ENCODE measurements at places on chromosomes 2 and 18.

- no peak for DNase-seq
Observed at GRCh38 chr2:239020541-239021041, 172.7 kb downstream of the TWIST2 start.

- no peak for DNase-seq
Observed at GRCh38 chr2:28493636-28494035, 2.2 kb upstream of the PLB1 start.

GRCh38 chr18:60018618-60019462, 119.0 kb downstream of the PMAIP1 start:
- DNase-seq: no peak

GRCh38 chr2:174485788-174486562, 854 bp downstream of the GPR155 start:
- DNase-seq: peak; percentile 63

- DNase-seq: no peak
Observed at GRCh38 chr2:12352889-12353288, 363.8 kb upstream of the TRIB2 start.

GRCh38 chr18:46337271-46337670, 233.1 kb downstream of the HAUS1 start:
- no peak for DNase-seq

DNA sequence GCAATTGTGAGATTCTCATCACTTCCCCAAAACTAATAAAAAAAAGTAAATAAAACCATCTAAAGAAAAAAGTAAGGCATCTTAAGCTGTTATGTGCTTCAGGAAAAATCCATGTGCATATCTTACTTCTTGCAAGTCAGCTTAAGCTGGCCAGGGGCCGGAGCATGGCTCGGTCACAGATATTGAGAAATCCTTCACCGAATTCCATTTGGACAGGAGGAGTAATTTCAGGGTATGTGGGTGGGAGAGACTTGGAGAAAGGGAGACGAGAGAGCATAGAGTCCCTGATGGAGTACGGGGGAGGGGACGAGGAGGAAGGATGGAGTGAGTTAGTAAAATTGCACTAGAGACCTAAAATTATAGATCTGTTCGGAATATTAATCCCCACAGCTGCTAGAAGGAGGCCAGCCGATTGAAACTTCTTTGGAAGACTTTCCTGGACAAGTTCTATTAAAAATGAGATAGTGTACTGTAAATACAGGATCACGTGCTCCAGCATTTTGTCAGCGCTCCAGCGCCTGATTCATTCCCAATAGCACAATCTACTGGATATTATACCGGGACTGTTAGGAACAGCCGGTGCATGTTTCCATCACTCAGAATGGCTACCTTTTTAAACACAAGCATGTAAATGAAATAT, 438.5 kb downstream of the ZNF516 start:
- no peak for DNase-seq

DNA sequence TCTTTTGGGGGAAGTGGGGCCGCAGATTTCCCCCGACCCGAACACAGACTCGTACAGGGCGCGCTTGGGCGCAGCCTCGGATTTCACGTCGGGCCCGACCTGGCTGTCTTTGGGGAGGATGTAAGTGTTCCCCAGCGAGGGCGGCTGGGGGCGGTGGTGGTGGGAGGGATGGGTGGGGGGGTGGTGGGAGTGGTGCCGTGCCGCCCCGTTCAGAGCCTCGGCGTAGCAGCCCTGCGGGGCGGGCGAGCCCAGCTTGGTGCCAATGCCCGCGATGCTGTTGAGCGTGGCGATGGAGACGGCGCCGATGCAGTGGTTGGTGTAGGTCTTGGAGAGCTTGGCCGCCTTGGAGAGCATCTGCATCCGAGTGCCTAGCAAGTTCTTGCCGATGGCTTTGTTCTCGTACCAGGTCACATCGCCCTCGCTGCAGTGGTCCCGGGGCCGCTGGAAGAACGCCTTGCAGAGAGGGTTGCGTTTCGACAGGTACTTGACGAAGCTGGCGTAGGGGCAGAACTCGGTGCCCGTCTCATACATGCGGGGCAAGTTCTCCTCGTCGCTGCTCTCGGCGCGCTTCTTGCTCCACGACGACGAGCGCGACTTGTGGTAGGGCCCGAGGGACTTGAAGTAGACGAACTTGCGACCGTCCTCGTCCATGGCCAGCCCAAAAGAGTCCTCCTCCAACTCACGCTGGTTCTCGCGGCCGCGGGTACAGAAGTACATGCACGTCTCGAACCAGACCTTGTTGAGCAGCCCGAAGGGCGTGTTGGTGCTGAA, 1.3 kb downstream of the KCTD1 start:
- no peak for DNase-seq

DNA sequence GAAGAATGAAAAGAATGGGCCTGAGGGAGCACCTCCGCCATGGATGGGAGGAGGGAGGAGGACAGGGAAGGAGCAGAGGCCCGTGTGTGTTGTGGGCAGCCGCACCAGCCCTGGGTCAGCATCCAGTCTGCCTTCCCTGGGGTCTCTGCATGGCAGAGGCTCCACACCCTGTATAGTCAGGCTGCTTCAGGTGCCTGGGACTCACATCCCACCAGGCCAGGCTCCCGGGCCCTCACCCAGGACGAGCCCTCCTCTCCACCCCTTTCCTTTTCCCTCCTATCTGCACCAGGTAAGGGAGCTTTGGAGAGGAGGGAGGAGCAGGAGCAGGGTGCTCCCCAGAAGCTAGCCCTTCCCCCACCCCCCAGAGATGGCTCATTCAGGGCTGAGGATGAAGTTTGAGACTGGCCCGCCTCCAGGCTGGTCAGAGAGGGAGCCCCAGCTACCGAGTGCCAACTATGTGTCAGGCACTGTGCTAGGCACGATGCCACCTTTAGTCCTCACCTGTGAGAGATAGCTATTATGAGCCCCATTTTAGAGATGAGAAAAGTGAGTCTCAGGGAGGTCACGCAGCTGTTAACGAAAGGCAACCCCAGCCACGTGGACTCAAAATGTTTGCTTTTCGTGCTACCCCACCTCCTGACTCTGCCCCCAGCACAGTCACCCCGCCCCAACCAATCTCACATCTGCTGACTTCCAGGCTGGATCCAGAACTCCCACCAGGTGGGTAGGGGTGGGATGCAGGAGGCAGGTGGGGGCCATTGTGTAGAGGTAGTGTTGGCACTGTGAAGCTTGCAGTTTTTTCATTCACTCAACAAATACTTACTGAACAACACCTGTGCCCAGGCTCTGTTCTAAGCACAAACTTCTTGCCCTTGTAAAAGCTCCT, 242.1 kb downstream of the DYSF start:
- DNase-seq: no peak

DNA sequence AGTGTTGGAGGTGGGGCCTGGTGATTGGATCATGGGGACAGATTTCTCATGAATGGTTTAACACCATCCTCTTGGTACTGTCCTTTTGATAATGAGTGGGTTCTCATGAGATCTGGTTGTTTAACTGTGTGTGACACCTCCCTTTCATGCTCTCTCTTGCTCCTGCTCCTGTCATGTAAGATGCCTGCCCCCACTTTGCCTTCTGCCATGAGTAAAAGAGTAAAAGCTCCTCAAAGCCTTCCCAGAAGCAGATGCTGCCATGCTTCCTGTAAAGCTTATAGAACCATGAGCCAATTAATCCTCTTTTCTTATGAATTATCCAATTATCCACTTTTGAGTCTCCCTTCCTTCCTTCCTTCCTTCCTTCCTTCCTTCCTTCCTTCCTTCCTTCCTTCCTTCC, 317.7 kb downstream of the RDH14 start:
- DNase-seq: no peak

GRCh38 chr18:22666411-22666940, 248.8 kb upstream of the CTAGE1 start:
- DNase-seq: no peak

GRCh38 chr2:103823847-103824246, 1030.1 kb upstream of the POU3F3 start:
- DNase-seq: no peak

DNA sequence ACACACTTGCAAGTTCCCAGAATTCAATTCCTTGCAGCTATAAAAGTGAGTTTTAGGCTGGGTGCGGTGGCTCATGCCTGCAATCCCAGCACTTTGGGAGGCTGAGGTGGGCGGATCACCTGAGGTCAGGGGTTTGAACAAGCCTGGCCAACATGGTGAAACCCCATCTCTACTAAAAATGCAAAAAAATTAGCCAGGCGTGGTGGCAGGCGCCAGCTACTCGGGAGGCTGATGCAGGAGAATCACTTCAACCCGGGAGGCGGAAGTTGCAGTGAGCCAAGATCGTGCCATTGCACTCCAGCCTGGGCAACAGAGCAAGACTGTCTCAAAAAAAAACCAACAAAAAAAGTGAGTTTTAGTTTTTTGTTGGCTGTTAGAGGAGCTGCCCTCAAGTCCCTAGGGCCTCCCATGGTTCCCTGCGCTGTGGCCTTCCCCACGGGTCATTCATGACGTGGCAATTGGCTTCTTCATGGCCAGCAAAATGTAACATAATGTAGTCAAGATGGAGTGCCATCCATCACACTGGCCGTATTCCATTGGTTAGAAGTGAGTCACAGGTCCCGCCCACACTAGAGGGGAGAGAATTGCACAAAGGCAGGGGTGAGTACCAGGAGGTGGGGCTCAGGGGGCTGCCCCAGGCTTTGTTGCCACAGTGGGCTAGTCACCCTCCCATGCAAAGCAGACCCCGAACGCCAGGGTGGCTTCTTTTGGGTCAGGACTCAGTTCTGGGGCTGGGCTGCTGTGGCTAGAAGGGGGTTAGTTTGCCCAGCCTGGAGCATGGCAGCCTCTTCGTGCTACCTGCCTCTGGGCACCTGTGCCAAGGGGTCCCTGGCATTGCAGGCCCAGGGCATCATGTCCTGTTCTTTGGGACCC, 37.7 kb upstream of the INHBB start:
- no peak for DNase-seq

GRCh38 chr18:12162786-12163185, 69.1 kb downstream of the ANKRD62 start:
- DNase-seq: no peak

GRCh38 chr18:36546876-36547275, 249.4 kb downstream of the FHOD3 start:
- DNase-seq: no peak

DNA sequence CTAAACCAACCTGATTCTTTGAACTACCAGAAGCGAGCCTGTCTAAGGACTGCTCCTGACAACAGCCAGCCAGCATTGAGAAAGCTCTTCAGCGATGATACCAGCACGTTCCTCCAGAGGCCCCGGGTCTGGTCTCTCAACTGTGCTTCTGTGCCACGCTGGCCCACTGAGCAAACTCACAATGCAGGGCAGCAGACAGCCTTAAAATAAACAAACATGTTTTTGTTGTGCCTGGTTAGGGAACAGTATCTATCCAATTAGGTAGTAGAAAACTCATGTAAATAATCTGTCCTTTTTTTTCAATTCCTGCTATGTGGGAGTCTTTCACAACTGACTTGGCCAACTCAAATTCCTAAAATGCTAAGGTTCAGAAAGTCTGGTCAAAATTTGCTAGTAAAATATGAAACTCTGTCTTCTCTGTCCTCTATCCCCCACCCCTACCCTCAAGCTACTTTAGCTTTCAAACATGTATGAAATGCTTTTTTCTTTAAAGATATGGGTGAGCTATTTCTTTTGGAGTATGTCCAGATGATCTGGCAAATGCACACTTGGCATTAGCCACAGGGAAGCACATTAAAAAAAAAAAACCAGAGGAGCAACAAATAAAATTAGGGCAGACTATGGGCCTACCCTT, 21.4 kb upstream of the EML4 start:
- DNase-seq: no peak

- no peak for DNase-seq
Observed at GRCh38 chr2:175575346-175576258, 394.1 kb upstream of the ATP5MC3 start.

GRCh38 chr2:10971161-10971887, 59.6 kb downstream of the KCNF1 start:
- no peak for DNase-seq

DNA sequence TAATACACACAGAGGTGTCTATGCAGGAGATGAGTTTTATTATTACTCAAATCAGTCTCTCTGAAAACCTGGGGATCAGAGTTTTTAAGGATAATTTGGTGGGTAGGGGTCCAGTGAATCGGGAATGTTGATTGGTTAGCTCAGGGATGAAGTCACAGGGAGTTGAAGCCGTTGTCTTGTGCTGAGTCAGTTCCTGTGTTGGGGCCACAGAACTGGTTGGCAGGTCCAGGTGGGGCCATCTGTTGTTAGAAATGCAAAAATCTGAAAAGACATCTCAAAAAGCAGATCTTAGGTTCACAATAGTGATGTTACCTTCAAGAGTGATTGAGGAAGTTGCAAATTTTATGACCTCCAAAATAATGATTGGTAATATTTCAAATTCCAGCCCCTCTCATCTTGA, 86.9 kb downstream of the VSNL1 start:
- no peak for DNase-seq

DNA sequence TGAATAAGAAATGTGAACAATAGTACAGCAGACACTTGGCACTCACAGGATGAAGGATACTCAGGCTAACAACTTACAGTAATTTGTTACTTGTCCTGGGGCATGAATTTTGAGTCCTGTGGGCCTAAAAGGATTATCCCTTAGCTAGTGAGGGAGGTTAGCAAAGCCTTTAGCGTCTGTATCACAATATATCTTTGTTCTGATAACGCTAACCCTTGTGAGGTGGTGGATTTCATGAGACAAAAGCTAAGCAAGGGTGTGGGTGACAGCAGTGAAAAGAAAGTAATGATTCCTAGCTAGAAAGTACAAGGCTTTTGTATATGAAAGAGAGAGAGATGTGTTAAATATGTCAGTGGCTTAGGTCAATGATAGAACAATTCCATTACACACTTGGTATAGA, 46.8 kb upstream of the TTC21B start:
- DNase-seq: no peak

GRCh38 chr2:151354807-151355206, 2.6 kb upstream of the TNFAIP6 start:
- DNase-seq: no peak

DNA sequence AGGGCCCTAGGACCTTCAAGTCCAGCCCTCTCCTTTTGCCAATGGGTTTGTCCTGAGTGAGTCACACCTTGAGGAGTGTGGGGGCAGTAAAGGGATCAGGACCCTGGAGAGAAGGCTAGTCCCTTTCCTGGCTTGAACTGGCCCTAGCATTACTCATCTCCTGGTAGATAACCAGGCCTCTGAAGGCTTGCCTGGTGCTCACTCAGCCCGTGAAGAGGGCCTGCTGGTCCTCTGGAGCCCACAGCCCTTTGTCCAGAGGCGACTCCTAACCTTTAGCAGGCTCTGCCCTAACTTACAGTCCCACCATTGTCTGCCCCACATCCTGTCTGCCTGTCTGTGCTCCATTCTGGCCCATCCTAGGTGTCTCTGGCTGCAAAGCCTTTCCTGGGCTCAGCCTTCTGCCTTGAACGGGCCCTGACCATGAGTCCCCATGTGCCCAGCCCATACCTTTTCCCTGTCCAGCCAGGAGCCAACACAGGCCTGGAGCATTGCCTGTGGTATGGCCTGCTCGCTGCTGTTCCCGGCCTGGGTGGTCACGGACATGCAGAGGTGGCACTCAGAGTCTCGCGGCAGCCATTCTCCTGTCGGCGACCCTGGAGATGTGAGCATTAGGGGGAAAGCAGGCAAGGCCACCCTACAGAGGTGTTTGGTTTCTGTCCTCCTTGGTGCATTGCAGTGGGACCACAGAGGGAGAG, 5.0 kb downstream of the SFTPB start:
- no peak for DNase-seq

Data from hematopoietic multipotent progenitor cell treated with erythropoietin and hydrocortisone succinate and interleukin-3 and kit ligand, for 15 days (in vitro differentiated cells).